ENCODE measurements at places on chromosomes 5 and 9.

GRCh38 chr5:143641549-143642355 lies 170.2 kb upstream of the HMHB1 start:
- DNase-seq, result no peak

GRCh38 chr9:9751996-9752395 lies 860.8 kb downstream of the PTPRD start:
- no peak for DNase-seq

DNA sequence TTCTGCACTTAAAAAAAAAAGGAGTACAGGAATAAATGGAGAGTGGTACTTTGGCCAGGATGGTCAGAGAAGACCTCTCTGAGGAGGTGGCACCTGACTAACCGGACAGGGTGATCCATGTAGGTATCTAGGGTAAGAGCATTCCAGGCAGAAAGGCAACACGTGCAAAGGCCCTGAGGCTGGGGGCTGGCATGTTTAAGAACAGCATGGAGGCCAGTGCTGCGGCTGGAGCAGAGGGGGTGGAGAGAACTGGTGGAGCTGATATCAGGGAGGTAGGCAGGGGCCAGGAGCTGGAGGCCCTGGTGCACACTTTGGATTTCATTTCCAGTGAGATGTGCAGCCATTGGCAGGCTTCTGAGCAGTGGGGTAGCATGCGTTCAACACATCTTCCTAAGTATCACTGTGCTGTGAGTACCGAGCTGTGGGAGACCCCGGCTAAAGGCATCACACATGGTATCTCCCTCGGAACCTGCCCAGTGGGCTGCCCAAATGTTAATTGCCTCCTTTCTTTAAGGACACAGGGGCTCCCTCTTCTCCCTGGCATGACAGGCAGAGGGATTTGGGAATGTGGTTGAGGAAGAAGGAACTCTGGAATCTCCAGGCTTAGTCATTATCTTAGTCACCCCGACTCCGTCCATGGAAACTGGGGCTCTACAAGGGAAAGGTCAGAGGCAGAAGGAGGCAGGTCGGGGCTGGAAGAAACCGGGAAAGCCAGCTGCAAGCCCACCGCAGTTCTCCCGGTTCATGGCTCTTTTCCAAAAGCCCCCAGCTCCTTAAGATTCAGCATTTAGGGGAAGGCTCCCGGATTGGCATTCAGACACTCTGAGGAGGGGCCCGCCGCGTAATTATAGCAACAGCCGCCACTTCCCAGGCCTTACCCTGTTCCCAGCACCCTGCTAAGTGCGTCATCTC lies 18.6 kb downstream of the SLC6A7 start:
- no peak for DNase-seq

- DNase-seq, result no peak
These were observed 21.1 kb upstream of the EXOC3 start for GRCh38 chr5:421901-422300.

DNA sequence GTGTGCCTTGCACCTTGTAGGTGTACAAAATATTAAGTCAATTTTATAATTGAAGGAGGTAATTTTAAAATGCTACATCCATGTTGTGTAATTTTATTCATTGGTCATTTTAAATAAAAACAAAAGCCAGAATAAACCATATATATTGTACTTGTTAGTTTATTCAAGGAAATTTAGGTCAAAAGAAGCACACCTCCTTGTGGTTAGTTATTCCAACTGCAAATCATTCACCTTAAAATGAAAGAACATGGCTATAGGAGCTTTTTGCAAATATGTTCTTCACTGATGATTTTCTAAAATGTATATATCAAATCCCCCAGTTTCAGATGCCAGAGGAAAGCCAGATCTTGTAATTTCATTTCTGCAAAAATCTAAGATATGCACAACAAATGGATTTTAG lies 5.4 kb upstream of the MOCS2 start:
- no peak for DNase-seq

DNA sequence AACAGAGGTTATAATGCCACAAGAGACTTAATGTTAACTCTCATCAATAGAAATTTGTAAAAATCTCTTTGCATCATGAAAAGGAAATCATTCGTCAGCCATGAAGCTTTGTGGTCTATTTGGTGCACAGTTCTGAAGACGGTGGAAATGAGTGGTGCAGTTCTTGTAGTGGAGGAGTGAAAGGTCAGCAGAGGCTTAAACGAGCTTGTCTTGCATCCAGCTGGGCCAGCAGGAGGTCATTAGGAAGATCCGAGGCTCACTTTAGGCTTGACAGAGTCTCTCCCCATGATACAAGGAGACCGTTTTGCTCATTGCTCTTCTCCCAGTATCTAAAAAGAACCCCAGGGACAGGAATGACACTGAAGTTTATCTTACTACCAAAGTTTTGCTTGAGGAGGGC lies 440.8 kb downstream of the BNC2 start:
- no peak for DNase-seq

GRCh38 chr9:108212184-108212583 lies 643.6 kb downstream of the ACTL7B start:
- DNase-seq, result no peak

DNA sequence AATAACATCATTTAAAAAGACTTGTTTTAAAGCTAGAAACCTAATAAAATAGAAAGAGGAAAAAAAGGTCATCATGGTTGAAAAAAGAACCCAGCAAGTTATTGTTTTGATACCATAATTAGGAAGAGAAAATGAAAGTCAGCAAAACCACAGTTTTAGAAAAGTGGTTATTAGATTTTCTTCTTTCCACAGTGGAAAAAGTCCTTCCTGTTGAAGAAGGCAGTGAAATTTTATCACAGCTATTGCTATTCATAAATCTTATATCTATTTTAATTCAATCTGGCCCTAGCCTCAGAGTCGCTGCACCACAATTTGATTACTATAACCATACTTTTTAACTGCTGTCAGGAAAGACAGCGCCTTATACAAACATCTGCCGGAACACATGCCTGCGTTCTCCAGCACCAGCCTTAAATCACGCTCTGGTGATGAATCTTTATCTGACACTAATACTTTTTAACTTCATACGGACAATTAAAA lies 60.3 kb downstream of the MAPKAP1 start:
- no peak for DNase-seq

- DNase-seq, result no peak
These were observed 126.8 kb downstream of the PDE8B start for GRCh38 chr5:77337246-77337645.

GRCh38 chr5:57414857-57415256 lies 67.8 kb downstream of the ACTBL2 start:
- DNase-seq, result no peak

GRCh38 chr5:5881294-5881693 lies 458.8 kb downstream of the ICE1 start:
- DNase-seq, result no peak

DNA sequence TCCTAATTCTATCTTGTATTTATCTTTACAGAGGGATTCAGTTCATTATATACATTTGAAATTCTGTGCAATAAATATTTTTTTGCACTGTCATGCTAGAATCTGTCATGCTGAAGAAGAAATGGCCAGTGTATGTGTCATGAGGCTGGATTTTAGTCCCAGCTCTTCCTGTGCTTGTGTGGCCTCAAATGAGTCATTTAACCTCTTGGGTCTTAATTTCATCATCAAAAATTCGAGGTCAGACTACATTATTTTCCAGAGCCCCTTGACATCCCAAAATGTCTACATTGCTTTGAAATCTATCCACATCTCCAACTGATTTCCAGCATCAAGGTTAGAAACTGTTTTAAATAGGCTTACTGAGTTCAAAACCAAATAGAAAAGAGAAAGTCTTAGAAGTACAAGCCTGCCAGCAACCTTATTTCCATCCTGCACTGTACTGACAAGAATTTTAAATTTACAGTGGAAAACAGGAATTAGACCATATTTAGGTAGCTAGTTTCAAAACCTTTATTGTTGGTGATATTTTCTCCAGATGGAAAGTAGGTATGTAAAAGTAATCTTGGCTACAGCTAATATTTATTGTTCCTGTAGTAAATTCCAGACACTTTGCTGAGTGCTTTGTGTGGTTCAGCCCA lies 96.7 kb upstream of the MAMDC2 start:
- DNase-seq, result no peak
